Stimulated activated CD4-positive, alpha-beta T cell treated with anti-CD3 and anti-CD28 coated beads, Interleukin-1b, Interleukin-23, amount 100 ng/mL, for 4 hours (primary cell): ENCODE measurements at places on chromosomes 12 and 14.

- no peak for DNase-seq
Observed at GRCh38 chr12:92496790-92497189, 206.0 kb upstream of the PLEKHG7 start.

DNA sequence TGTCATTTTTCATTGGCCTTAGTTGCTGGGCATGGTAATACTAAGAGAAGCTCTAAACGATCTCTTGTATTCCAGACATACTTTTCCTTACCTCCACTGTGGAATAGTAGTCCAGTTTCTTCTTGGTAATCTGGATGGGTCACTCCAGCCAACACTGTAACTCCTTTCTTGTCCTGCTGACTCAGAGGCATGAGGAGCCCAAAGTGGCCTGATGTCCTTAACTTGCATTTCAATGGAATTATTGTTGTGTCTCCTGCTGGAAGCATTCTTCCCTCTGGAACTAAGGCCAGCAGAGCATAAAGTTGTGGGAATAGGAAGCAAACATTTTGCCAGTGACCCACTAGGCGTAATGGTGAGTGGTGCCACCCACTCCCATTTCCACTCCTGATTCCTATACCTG is 33.1 kb downstream of the DAAM1 start:
- no peak for DNase-seq

DNA sequence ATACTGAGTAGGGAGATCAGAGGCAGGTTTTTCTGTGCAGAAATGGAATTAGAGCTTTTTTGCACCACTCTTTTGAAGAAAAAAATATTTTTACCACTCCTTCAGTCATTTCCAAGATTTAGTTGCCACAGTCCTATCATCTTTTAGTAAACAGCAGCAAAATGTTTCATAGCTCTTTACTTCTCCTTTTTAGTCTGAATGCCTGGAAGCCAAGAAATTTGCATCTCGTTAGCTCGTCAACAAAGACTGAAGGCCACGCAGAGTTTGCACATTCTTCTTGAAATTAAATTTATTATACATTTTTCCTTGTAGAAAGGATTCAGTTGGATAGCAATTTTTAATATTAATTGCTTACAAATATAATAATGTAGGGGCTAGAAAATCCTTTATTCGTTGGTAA is 544.5 kb upstream of the ATP2B1 start:
- no peak for DNase-seq

- DNase-seq, result peak; percentile 54
Observed at GRCh38 chr12:107912421-107913004, 138.0 kb downstream of the ASCL4 start.

GRCh38 chr12:116099652-116100432 is 177.7 kb downstream of the MED13L start:
- no peak for DNase-seq

DNA sequence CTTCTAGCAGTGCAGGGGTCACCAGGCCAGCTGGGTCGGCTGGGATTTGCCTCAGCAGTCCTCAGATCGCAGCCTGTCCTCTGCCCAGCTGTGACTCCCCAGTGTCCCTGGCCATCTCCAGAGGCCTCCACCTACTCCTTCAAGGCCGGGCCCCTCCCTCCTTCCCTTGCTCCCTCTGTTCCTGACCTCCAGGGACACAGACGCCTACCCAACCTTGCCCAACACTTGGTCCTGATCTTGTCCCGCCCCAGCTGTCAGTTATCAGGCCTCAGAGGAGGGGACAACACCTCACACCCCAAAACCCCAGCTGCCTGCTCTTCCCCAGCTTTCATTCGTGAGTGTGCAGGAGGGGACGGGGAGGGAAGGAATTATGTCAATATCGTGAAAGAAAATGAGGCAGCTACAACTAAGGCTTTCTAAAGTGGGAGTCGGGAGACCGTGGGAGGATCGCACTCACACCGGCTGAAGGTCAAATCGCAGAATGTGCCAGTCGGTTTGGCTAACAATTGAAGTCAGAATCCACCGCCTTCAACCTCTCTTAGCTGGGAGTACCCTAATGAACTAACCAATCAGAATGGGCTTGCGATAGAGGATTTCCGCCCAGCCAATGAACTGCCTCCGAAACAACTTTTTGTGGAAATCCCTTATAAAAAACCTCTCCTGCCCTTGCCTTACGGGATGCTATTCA is 9.4 kb upstream of the PLBD2 start:
- no peak for DNase-seq
